Activated CD4-positive, alpha-beta T cell treated with anti-CD3 and anti-CD28 coated beads for 36 hours (primary cell): ENCODE measurements at places on chromosomes 2 and 18.

DNA sequence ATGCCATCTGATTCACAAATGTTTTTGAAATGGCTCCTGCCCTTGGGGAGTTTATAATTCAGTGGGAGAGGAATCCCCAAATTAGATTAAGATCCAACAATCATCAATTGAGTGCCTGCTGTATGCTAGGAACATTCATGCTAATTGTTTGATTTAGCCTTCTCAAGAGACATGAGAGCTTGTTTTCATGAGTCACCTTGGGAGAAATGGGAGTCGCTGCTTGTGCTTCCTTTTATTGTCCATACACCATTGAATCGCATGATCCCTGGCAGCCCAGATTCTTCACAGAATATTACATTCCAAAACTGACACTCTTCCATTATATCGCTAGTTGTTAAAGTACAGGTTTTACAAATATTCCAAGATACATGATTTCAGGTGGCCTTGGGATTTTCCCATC is 106.0 kb upstream of the MAP3K20 start:
- DNase-seq, result no peak

DNA sequence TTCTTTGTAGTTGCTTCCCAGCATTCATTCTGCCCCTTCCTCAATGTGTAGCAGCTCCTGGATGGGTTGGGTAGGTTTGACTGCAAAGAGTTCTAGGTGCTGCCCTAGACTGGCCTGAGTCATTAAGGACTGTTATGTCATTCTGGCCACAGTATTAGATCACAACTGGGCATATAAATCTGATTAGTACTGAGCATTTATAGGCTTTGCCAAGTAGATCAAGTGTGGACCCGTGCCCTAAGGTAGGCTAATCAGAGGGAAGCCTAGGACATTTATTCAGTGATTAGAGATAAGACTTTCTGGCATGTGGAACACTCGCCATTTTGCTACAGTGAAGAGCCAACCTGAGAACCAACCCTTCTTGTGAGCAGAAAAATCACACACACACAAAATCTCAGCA is 2.7 kb downstream of the KATNAL2 start:
- DNase-seq, result no peak

- no peak for DNase-seq
These were observed 97.4 kb upstream of the UBE2E3 start for GRCh38 chr2:180882959-180883358.

GRCh38 chr2:96502891-96503636 is 2.1 kb downstream of the NEURL3 start:
- DNase-seq, result no peak

DNA sequence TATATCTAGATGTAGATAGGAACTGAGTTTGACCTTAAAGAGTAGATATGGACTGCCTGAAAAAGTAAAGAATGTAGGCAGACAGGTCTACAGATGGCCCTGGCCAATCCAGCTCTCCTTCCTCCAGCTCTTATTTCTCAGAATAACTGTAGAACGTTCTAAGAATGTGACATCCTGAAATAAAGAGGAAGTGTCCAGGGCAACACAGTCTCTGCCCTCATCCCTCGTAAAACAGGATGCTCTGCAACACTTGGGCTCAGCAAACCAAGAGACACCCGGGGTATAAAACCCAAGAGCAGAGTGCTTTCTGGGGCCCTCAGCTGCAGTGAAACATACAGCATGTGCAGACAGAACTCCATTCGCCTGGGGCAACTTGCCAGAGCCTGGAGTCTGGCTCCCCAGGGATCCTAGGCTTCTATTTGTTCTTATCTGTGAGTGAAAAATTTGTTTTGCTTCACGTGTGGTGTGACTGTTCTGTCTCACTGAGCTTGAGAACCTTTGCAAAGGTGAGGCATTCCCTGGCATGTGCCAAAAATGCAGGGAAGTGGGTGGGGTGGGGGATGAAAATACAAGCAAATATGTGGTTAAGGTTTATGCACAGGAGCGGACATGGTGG is 401.0 kb downstream of the SETBP1 start:
- DNase-seq, result no peak

- no peak for DNase-seq
These were observed 21.5 kb upstream of the REEP1 start for GRCh38 chr2:86358957-86359356.

- DNase-seq, result peak; percentile 30
These were observed 35.4 kb downstream of the CAB39 start for GRCh38 chr2:230748087-230748486.

DNA sequence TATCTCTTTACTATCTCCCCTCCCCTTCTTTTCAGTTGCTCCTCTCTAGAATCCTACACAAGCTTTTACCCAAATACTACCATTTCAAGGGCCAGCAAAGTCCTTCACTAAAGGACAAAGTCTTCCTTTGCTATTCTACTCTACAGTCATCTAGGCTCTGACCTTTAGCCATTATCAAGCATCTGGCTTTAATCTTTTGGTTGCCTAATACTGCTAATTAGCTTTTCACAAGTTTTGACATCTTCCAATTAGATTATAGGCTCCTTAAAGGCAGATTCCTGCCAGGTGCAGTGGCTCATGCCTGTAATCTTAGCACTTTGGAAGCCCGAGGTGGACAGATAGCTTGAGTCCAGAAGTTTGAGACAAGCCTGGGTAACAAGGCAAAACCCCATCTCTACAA is 194.4 kb downstream of the SH3BP4 start:
- DNase-seq, result no peak

DNA sequence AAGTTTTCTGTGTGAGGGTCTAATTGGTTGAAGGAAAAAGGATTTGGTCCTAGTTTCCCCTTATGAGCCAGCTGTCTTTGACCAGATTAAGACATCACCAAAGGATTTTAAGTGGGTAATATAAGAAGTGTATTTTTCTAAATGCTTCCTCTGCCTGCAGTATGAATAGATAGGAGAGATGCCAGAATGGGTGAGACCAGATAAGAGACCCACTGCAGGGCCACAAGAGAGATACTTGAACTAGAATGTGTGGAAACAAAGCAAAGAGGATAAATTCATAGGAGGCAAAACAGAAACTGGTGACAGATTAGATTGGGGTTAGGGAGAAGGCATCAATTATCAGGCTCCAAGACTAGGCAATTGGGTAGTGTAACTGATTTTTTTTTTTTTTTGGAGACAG is 1.1 kb upstream of the HDHD2 start:
- no peak for DNase-seq

DNA sequence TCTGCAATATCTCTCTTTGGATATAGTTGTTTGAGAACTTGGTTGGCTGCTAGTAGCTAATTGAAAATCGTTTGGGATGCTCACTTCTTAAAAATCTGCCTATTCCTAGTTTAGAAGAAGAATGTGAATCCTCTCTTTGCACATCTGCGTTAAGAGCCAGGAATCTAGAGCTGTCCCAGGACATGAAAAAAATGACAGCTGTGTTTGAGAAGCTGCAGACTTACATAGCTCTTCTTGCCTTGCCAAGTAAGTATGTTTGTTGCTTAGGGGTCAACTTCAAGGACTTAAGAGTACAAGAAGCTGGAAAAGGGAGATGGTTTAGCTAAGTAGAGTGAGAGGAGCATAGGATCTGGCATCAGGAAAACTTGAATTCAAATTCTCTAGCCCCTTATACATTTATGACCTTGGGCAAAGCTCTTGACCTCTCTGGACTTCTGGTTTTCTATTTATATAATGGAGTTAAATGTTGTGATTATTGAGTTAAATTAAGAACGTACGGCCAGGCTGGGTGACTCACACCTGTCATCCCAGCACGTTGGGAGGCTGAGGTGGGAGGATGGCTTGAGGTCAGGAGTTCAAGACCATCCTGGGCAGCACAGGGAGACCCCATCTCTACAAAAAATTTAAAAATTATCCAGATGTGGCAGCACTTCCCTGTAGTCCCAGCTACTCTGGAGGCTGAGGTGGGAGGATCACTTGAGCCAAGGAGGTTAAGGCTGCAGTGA is 55.2 kb upstream of the STON1 start:
- DNase-seq, result no peak

GRCh38 chr2:217790195-217790594 is 212.6 kb downstream of the TNS1 start:
- DNase-seq, result peak; percentile 31

GRCh38 chr2:134174711-134175110 is 79.2 kb upstream of the MGAT5 start:
- DNase-seq, result no peak

DNA sequence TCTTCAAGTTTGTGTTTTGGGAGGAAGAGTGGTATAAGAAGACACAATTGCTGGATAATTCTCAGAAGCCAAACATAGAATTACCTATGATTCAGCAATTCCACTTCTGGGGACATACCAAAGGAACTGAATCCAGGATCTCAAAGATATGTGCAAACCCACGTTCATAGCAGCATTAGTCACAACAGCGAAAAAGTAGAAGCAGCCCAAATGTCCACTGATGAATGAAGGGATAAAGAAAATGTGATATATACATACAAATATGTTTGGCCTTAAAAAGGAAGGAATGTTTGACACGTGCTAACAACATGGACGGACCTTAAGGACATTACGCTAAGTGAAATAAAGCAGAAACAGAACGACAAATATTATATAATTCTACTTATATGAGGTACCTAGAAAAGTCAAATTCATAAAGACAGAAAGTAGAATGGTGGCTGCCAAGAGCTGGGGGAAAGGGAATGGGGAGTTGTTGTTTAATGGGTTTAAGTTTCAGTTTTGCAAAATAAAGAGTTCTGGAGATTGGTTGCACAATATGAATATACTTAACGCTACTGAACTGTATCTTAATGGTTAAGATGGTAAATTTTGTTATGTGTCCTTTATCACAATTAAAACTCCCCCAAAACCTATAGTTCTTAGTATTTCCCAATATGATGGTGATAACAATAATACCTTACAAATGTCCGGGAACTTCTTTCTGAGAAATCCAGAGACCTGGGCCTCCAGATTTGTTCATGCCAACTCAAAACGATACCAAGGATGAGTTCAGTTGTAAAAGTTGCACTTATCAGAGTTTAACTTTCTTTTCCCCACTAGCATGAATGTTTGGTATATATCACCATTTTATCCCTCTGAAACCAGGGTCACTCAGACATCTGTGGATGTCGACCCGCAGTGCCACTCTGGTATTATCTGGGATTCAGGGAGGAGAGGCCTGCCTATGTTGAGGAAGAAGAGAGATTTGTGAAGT is 33.7 kb upstream of the WIPF1 start:
- no peak for DNase-seq

DNA sequence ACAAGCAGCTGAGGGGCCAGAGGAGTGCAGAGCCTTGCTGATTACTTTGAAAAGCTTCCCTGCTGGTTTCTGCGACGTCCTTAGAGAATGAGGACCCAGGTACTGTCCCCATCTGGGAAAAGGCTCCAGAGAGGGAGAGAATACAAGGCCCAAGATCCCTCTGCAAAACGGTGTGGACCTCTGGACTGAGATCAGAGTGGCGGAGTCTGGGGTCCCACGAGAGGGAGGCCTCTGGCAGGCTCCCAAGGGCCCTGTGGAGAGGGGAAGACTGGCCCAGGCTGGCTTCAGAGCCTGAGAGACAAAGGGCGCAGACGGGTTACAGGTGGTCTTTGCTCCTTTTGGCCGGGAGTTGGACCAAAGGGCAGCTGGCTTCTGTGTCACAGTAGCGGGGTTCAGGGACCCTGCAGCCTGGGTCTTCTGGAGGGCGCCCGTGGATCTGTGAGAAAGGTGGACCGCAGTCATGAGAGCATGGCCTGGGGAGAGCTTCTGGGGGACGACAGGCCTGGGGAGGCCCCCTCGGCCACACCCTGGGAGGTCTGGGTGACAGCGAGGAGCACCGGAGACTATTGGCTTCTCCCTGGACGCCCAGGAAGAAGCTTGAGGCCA is 805 bp downstream of the SNORC start:
- DNase-seq, result no peak

- no peak for DNase-seq
These were observed 783.6 kb downstream of the DCDC2C start for GRCh38 chr2:4486971-4487370.

DNA sequence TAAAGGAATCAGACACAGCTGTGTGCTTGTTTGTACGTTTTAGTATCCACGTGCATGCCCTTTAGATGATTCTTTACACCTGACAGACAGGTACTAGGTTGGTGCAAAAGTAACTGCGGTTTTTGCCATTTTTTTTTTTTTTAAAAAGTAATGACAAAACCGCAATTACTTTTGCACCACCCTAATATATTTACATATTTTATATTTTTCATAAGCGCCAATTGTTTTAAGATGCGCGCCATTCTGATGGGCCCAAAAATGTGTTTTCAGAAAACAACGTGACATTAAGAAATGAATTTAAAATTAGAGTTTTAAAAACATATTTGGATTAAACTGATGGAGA is 972 bp upstream of the COBLL1 start:
- no peak for DNase-seq

GRCh38 chr18:80200171-80200931 is 47.0 kb downstream of the PARD6G start:
- DNase-seq, result no peak

DNA sequence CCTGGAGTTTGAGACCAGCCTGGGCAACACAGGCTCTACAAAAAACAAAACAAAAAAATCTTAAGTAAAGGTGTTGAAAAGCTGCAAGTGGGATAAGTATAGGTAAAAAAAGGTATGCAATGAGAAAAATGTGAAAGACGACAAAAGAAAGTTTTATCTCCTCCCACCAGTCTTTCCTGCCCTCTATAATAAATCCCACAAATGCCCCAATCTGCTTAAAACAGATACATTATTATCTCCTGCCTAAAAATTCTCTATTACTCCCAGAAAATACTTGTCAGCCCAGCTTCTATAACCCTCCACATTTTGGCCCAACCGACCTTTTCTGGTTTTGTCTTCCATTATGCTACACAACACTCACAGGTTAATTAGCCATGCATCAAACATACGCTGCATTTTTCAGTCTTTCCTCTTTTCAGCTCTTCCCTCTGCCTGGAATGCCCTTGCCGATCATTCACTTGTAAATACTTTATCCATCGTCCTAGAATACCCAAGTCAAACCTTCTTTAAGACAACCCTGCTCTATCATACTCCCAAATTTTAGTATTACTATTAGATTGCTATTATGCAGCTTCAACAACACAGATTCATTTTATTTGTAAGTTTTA is 10.8 kb downstream of the ASXL2 start:
- DNase-seq, result no peak

DNA sequence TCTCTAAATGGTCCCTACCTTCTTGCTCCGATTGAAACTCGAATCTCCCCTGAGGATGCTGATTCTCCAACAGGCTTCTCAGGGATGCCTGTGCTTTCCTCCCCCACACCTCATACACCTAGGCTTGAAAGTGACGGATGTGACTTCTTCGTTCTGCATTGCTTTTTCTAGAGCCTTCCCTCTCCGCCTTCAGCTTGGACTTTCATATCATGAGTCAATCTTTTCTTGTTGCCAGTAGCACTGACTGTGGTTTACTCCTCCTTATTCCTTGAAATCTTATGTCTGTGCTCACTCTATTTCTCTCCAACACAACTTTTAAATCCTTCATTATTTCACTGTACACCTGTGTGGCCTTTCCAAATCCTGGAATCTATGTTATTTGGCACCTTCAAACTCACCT is 451.4 kb downstream of the TMX3 start:
- no peak for DNase-seq

DNA sequence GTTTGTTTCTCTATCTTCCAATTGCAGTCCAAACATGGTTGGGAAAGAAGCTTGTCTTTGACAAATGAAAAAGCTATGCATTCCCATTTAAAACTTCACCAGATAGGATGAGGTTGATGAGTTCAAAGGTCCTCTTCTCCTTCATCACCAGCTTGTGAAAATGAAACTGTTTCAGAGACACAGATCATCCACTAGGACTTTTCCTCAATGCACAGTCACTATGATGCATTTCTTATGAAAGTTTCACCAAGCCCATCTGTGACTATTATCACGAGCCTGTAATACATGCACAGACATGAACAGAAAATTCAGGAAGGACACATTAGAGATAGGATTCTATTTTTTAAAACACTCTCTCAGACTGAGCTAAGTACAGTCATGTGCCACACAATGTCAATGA is 644.4 kb downstream of the PLCL1 start:
- DNase-seq, result no peak

GRCh38 chr18:3710712-3711301 is 260.8 kb downstream of the TGIF1 start:
- no peak for DNase-seq
